Left hindlimb (tissue), 1 donor: ENCODE measurements at places on chromosomes 3 and 15.

DNA sequence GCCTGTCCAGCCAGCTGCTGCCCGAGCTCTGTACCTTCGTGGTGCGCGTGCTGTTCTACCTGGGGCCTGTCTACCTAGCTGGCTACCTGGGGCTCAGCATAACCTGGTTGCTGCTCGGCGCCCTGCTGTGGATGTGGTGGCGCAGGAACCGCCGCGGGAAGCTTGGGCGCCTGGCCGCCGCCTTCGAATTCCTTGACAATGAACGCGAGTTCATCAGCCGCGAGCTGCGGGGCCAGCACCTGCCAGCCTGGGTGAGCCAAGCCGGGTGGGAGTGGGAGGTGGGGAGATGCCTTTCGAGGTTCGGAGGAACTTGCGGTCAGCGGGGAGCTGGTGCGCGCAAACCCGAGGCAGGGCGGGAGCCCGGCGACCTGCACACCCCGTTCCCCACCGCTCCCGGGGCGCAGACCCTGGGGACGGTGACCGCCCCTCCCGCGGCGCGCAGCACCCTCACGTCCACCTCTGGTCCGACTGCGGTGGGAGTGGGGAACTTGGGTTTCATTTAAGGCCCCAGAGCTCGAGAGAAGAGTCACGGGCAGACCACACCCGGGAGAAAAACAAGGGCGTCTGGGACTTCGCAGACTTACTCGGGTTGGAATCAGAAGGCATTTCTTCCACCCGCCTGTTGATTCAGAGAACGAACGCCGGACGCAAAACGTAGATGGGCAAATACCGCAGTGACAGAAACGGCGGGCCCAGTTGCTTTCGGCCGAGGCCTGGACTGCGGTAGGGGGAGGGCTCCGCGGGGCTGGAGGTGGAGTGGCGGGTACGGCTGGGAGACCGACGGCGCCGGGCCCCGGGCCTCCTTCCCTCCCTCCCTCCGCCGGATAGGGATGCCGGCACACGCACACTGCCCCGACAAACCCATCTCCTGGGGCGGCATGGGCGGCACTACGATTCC is 708 bp downstream of the ESYT3 start:
- no peak for DNase-seq

- no peak for DNase-seq
Observed at GRCh38 chr3:17830788-17831187, 88.4 kb upstream of the TBC1D5 start.

DNA sequence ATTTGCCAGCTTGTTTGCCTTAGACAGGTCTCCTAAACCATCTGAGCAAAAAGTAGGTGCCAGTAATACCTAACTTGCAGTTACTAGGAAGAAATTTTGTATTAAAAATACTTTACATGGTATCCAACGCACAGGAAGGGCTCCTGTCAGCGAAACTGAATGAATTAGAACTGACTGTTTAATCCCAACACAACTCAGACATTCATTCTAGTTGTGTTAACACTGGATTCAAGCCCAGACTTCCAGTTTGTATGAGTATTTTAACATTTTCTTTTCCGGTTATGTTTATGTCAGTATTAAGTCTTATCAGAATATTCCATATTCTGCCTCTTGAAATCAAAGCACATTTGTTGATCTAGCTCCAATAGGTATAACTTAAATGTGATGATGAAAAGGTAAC is 82.0 kb upstream of the SOX2 start:
- no peak for DNase-seq

DNA sequence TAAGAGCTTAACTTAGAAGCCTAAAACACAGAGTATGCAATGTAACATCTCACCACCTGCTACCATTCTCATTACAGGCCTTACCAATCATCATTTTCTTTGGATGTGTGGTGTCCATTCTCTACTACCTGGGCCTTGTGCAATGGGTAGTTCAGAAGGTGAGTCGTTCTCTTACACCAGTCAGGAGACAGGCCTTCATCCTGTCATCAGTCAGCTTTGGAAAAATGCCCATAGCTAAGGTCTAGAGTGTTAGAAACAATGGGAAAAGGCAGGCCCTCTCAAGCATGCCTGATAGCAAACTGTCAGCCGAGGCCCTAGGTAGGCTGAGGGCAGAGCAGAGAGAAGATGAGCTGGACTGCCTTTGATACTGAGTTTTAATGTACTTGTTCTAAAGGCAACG is 13.5 kb downstream of the SLC28A2 start:
- DNase-seq = no peak

DNA sequence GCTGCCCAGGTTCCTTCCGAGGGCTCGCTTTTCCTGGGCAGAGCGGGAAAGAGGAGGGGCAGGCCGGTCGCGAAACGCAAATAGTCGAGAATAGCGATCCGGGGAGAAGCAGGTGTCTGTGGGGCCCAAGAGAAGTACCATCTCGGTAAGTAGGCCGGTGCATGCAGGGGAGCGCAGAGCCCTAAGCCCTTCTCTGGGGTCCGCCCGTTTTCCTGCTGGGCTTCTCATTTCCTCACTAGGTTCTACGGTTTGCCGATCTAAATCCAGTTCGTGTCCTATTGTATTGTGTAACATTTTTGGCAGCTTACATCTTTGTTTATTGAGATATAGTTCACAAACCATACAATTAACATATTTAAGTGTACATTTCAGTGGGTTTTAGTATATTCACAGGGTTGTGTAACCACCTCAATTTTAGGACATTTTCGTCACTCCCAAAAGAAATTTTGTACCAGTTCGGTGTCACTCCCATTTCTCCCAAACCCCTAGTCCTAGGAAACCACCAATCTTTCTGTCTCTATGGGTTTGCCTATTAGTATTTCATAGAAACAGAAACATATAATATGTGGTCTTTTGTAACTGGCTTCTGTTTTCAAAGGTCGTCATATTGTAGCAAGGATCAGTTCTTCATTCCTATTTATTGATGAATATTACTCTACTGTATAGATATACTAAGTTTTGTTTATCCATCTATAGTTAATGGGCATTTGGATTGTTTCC is 6.8 kb upstream of the TRIM69 start:
- DNase-seq = peak; percentile 56

DNA sequence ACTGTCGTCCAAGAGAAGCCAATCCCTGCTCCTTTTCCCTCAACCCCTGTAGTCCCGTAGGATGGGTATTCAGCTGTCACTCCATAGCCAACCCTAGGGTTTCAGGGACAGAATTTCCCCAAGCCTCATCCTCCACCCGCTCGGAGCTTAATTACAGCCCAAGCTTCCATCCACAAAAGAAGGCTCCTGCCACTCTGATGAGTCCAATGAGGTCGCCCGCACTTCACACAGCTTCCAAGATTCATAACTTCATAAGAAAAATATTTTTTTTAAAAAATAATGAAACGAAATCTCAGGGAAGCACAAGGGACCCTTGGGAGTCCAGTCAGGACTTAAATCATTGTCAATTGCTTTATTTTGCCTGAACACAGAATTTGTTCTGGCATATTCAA is 75.6 kb downstream of the SLC12A8 start:
- no peak for DNase-seq

- no peak for DNase-seq
Observed at GRCh38 chr3:76651784-76652183, 388.1 kb upstream of the ROBO2 start.

DNA sequence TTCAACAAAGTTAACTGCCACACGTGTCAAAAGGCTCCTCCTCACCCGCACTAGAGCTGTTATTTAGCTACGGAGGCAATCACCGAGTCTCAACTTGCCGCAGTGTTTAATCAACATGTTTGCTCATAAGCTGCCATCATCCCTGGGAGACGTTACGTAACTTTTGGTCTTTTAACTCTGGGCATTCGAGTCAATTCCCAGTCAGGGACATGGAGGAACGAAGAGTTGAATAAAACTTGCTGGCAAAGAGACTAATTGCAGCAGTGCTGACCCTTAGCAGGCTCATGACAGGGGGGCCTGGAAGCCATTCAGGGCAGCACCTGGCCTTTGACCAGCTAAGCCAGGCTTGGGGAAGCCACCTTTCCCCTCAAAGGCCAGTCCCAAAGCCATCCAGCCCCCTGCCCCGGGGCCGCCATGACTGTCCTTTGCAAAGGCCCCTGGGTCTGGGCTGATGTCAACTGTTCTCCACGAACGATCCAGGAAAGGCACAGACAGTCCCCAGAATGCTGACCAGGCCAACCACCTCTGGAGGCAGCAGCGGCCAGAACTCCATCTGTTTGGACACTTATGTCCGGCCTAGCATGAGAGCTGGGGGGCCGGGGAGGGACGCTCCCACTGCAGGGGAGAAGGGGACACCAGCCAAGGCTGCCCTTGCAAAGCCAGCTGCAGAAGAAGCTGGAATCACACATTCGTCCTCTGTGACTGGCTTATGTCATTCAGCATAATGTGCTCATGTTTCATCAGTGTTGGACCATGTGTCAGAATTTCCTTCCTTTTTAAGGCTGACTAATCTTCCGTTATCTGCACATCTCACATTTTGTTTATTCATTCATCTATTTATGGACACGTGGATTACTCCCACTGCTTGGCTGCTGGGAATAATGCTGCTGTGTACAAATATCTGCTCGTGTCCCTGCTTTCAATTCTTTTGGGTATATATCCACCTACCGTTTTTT is 43.7 kb downstream of the PCSK6 start:
- DNase-seq = no peak
